ENCODE measurements at places on chromosomes 6 and 20. TPM values are rescaled to one million over a fixed set of nuclear protein-coding genes. Genes with fewer than 3 reads are reported as not detected.

Gene TFAP2A
- 0.72 TPM for total RNA-seq

Gene MLIP
- not detected for total RNA-seq

Gene TMX4
- total RNA-seq: 17.8 TPM

Gene DZANK1
- 0.83 TPM for total RNA-seq

Gene RHAG
- total RNA-seq: not detected

Gene IL20RA
- total RNA-seq: not detected

Gene WFDC5
- not detected for total RNA-seq

Gene PI16
- under 0.01 TPM for total RNA-seq

Gene HLA-DRB5
- total RNA-seq: not detected

Gene RNF39
- total RNA-seq: not detected

Gene MEP1A
- not detected for total RNA-seq

Gene IMPG1
- not detected for total RNA-seq

Gene SNAI1
- 0.54 TPM for total RNA-seq

Gene METTL24
- not detected for total RNA-seq

Gene CYP24A1
- total RNA-seq: not detected

Gene HCRTR2
- not detected for total RNA-seq

Gene AGER
- total RNA-seq: 0.28 TPM

Gene KCNK5
- total RNA-seq: not detected

Gene SPATS1
- total RNA-seq: not detected

Gene RIMS1
- 3.3 TPM for total RNA-seq

Gene DYNLRB1
- 82.4 TPM for total RNA-seq

Gene TP53TG5
- not detected for total RNA-seq

Gene SLC22A3
- total RNA-seq: not detected

Gene FOXS1
- not detected for total RNA-seq

Gene ECT2L
- total RNA-seq: not detected

Gene OR12D1
- total RNA-seq: not detected

Gene FOXF2
- total RNA-seq: 2.5 TPM

Data from IMR-90 (cell line).